Right ventricle myocardium superior (tissue), 1 donor: ENCODE measurements at places on chromosomes 4 and X. TPM values are rescaled to one million over a fixed set of nuclear protein-coding genes. Genes with fewer than 3 reads are reported as not detected.

- DNase-seq: no peak
Measured at GRCh38 chrX:66166671-66167070, 2.6 kb downstream of the HEPH start.

DNA sequence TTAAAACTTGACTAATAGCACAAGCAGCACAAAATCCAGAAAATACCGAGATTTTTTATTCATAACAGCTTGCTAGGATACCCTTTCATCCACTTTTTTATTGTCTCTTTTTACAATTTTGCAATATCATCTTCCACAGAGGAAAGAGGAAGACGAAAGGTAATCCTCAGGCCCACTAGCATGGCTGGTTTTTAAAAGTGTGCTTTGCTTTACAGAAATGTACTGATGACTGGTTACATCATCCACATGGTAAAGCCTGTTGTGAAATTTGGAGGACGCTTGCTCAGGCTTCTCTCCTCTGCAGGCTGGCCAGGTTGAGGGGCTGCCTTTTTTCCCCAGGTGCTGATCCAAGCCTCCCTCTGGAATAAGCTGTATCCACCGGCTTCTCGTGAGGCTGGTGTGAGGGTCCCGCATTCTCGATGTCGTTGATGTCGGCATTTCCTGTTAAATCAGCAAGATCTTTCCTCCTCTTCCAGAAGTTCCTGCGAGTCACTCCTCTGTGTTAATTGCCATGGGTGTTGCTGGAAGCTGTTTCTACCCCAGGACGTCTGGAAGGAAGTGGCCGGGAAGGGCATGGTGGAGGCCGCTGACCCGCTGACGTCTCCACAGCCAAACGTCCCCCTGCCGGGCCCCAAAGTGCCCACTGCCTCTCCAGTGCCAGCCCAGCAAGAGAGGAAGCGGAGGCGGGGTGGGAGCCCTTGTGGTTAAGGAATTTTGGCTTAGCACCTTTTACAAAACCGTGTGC, 5.8 kb upstream of the DGKQ start:
- DNase-seq: no peak

GRCh38 chr4:88101165-88101564, 57.3 kb downstream of the ABCG2 start:
- no peak for DNase-seq

- DNase-seq: no peak
Measured at GRCh38 chr4:87939978-87940690, 35.4 kb upstream of the SPP1 start.

DNA sequence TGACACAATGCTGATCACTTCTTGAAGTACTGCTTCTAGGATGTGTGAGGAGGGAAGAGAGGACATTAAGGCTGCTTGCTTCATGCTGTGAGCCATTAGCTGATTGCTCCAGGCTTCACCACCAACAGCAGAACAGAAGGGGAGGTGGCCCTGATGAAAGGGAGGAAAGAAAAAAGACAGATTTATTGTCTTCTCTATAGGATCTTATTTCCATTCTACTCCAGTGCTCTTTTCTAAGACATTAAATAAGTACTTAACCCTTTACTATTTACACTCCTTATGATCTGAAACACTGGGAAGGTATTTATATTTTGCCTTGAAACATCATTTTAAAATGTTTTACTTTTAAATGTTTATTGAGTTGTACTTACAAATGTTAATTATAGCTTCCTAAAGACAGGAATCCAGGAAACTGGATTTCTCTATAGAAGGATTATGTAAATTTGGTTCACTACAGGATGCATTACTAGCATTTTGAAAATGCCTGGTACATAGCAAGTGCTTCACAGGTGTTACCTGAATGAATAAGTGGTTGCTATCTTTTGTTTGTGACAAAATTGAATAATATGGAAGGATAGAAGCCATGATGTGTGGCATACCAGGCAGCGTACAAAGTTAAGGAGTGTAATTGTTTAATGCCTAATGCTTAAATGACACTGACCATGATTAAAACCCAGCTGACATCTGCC, 680.9 kb upstream of the ATOH1 start:
- no peak for DNase-seq

DNA sequence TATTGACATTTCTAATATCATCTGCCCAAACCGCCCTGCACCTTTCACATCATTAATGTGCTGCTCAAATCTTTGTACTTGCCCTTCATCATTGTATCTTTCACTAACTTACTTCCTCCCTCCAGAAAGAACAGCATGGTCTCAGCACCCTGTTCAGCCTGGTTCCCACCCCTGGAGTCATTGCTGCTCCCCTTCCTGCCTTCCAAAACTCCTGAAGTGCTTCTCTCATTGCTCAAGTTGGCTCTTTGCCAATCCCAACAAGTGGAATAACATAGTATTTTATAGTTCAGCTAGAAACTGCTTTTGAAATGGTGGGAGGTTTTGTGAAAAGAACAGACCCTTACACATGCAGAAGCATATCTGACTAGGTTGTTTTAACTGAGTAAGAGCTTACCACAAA, 14.0 kb upstream of the TTC29 start:
- no peak for DNase-seq

DNA sequence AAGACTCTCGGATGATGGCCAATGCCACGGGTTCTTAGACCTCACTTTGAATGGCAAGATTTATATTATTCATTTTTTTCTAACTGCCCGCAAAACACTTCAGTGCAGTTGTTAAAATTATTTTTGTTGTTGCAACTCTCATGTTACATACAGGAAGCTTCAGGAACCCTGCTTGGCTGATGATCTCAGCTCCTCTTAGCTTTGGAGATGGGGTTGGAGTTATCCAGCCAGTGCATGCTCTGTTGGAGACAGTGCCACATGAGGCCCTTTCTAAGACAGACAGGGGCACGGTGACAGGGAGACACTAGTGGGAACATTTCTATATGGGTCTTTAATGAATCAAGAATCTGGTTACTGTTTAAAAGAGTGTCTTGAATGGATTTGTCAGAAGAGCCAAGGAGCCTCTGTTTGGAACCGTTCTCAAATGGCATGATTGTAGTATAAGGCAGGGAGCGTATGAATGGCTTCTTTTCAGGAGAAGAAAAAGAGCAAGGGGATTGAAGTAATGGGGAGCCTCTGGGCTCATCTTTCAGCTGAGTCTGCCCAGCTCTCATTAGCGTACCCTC, 61.9 kb upstream of the ENPP6 start:
- DNase-seq: no peak

DNA sequence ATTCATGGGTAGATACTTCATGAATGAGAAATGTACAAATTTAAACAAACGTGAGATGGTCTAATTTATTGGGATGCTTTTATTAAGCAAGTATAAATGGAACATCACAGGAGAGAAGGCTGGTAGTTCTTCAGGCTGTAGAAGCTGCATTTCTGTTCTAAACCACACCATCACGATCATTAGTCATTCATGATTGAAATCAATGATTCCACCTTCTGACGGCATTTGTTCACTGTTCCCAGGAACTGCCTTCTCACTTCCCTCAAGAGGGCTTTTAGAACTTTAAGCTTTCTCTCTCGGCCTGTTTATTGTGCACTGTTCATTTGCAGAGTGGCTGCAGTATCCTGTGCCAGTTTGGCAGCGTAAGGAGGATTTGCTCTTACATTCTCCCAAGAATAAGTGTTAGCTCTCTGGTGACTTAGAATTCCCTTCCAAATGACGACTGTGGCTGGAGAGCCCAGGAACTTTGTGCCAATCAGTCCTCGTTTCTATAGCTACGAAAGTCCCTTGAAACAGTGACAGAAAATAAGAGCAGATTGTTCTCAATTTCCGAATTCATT, 54.7 kb downstream of the MFAP3L start:
- DNase-seq: no peak

- DNase-seq: no peak
Measured at GRCh38 chr4:172007889-172008288, 194.7 kb downstream of the GALNTL6 start.

DNA sequence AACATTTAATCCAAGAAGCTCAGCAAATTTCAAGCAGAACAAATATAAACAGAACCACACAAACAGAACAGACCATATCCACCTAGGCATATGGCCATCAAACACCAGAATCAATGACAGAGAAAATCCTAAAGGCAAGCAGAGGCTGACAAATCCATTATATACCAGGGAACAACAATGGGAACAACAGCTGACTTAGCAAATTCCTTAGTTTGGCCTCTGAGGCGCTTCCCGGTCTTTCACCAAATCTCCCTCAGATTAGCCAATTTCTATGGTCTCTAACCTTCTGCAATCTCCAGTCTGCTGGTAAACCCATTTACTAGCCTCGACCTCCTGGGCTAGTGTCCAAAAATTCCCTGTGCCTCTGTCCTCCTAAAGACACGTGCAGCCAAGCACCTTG, 59.2 kb downstream of the GPR143 start:
- DNase-seq: no peak

GRCh38 chr4:185734214-185734613, 77.8 kb downstream of the SORBS2 start:
- DNase-seq: no peak

- DNase-seq: no peak
Measured at GRCh38 chr4:172809319-172809718, 359.3 kb upstream of the GALNT7 start.

DNA sequence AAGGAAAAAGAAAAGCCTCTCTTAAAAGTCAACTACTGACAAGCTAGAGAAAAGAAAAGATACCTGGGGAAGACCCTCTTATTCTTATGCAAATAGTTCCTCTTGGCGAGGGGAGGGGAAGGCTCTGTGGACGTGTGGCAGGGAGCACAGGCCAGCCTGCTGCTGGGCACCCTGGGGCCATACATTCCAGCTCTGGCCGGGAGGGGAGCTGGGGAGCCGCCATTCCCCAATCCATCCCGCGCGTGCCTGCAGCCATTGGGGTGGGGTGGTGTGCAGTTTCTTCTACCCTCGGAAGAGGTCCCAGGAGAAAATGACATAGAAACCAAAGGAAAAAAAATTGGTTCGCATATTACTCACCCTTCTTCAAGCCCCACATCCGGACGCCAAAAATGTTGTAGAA, 1496.4 kb downstream of the RPA4 start:
- no peak for DNase-seq

DNA sequence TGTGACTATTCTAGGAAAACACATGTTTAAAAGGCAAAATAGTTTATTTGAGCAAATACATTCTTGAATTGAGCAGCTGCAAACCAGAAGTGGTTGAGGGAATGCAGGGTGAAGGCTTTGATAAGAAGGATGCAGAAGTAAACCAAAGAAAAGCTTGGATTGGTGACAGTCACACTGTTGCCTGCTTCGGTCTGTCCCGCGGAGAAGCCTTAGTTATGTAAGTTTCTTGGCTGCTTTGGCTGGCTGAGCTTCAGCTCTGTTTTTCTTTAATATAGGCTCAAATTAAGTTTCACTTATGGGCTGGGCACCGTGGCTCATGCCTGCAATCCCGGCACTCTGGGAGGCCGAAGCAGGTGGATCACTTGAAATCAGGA, 67.6 kb downstream of the FAM53A start:
- DNase-seq: no peak

- DNase-seq: no peak
Measured at GRCh38 chr4:158610790-158611189, 60.9 kb downstream of the C4orf46 start.

DNA sequence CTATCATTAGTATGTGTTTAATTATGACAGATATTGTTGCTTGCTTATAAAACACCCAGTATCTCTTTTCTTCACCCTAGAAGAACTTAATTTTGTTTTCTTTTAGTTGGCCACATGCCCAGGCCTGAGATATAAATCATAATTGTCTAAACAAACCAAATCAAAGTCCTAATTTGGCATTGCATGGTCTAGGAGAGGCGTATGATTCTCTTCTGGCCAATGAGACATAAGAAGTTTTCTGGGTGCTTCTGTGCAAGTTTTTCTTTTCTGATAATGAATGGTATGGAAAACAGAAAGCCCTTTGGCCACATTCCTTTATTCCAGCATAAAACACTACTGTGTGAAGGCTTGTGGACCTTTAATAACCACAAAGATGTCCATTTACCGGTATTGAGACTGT, 192.9 kb upstream of the CTSO start:
- DNase-seq: no peak

- DNase-seq: no peak
Measured at GRCh38 chrX:9880870-9881269, 86.3 kb upstream of the CLDN34 start.

DNA sequence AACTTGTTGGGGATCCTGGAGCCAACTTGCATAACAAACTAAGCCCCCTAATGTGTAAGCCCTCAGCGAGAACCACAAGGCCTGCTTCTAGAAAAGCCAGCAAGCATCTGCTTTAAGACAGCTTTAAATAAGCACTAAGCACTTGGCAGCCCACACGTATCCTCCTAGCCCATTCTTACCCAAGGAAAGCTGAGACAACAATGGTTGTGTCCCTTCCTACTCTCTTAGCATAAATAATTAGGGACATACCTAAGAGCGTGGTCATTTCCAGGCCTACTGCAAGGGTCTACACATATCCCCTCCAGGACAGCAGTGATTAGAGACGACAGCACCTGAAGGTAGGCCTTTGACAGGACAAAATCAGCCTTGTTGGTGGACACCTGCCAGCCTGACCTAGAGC, 322.8 kb upstream of the PPARGC1A start:
- no peak for DNase-seq

DNA sequence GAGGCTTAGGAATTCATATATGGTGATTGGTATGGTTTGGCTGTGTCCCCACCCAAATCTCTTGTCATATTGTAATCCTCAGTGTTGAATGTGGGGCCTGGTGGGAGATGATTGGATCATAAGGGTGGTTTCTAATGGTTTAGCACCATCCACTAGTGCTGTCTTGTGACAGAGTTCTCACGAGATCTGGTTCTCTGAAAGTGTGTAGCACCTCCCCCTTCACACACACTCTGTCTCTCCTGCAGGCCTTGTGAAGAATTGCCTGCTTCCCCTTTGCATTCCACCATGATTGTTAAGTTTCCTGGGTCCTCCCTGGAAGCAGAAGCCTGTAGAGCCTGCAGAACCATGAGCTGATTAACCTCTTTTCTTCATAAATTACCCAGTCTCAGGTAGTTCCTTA, 135.8 kb upstream of the FAT1 start:
- DNase-seq: no peak

DNA sequence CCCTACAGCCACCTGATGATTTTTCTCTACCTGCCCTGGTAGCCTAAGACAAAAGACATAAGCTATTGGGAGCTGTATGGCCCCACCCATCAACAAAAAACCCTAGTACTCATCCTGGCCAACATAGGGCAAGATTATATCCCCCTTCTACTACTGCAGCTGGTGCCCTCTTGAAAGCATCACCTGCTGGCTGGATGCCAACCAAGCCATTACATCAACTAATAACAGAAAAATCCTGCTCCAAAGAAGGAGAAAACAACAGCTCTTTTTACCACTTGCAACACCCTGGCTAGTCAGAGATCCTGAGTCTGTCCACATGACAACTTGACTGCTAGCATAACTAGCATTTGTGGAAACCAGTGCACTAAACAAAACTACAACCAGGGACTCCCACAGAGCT, 43.6 kb upstream of the UPRT start:
- no peak for DNase-seq

GRCh38 chr4:88646528-88647280, 50.9 kb downstream of the NAP1L5 start:
- DNase-seq: no peak

CNGA1 gene
- total RNA-seq: 0.24 TPM

TMEM156 gene
- not detected for total RNA-seq

AVPR2 gene
- 4.1 TPM for total RNA-seq

ACE2 gene
- 13.3 TPM for total RNA-seq

LARP7 gene
- 59.2 TPM for total RNA-seq

STATH gene
- total RNA-seq: not detected

GPR143 gene
- not detected for total RNA-seq

TLR10 gene
- total RNA-seq: not detected

MAGEA1 gene
- total RNA-seq: not detected

DDIT4L gene
- 0.46 TPM for total RNA-seq
